ENCODE measurements at places on chromosomes 2 and 18.

GRCh38 chr2:3807853-3808252 lies 104.5 kb downstream of the DCDC2C start:
- no peak for DNase-seq

DNA sequence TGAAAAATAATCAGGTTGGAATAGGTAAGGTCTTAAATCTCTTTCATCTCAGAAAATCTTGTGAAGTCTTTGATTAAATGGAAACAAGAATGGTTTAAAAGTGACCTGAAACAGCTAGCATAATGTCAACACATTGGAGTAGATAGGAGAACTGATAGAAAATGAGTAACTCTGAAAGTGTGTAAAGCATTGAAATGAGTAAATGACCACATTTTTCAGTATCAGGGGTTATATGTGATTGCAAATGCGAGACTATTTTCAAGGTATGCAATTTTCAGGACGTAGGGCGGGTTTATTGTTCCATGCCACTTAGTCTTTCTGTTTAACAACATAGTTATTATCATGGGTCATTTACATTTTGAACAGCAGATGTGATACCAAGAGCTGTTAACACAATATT lies 1383.2 kb downstream of the LRP1B start:
- no peak for DNase-seq

DNA sequence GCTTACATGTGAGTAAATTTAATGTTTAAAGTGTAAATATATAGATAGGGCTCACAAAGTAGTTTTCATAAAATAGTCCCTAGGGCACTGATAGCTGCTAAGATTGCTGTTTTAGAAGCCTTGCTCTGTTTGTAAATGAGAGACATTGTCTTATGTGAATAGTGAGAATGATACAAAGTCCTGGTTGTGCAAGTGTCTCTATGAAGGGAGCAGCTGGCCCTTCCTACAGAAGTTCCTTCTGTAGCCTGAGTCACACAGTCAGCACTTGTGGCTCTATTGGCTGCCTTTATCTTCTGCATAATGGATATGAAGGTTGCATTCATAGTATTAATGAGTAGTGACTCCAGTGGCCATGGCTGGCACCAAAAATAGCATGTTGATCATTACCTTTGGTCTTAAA lies 279.7 kb downstream of the OSR1 start:
- DNase-seq, result no peak

- no peak for DNase-seq
Observed at GRCh38 chr2:232441147-232441651, 14.8 kb upstream of the ALPI start.

DNA sequence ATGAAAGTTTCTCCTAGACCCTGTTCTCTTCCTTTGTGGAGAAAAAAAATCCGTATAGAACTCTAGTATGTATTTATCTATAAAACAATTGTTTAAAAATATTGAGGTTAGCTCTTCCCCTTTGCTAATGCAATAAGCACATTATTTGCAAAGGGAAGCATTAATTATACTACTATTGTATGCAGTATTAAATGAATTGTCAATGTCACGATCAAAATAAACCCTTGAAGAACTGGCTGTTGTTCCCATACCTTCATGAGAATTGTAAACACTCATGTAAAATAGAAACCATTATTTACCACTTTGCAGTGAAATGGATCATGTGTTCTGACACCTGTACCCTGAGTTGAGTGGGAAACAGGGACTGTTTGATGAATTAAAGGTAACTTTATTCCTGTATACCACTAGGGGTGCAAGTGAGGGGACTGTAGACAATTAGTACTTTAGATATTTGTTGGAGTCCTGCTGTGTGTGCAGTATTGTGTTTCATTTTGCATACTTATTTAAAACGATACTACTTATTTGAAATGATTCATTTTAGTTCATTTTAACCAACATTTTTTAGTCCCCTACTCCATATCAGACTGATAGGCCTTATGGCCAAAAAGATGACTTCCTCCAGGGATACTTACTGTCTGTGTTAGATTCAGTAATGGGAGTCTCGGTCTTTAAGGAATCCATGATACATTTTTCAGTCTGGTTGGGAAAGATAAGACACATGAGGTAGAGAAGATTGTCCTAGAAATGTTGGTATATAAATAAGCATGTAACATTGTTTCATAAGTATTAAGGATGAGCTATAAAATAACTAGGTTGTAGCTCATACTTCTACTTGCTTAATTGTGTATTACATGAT lies 7.9 kb downstream of the PKP4 start:
- DNase-seq, result no peak

- no peak for DNase-seq
Observed at GRCh38 chr18:29154758-29155725, 978.1 kb upstream of the CDH2 start.

Data from SIG-M5 (cell line).